Left lobe of liver (tissue), 2 donors: ENCODE measurements at places on chromosomes 1 and 21. TPM values are rescaled to one million over a fixed set of nuclear protein-coding genes. Genes with fewer than 3 reads are reported as not detected.

Gene MAP3K7CL
- 3.8 TPM for total RNA-seq

Gene CELA3B
- total RNA-seq, result 7.4 TPM

Gene TAS1R1
- 0.05 TPM for total RNA-seq

Gene CAP1
- total RNA-seq, result 98.9 TPM

Gene CHI3L2
- 0.23 TPM for total RNA-seq

Gene MEX3A
- total RNA-seq, result 1.1 TPM

Gene S100A3
- total RNA-seq, result not detected

Gene NPR1
- total RNA-seq, result 7.1 TPM

Gene EDARADD
- 0.20 TPM for total RNA-seq

Gene CNR2
- not detected for total RNA-seq

Gene LCE1C
- not detected for total RNA-seq

Gene RAB25
- total RNA-seq, result 1.7 TPM

Gene AGMAT
- total RNA-seq, result 58.0 TPM

Gene VN1R5
- not detected for total RNA-seq

Gene C1orf216
- total RNA-seq, result 2.4 TPM

Gene NBPF26
- total RNA-seq, result 13.9 TPM

Gene ICOSLG
- total RNA-seq, result 3.8 TPM

Gene ITGB2
- 13.6 TPM for total RNA-seq

Gene PROK1
- total RNA-seq, result not detected

Gene LCA5L
- total RNA-seq, result 0.68 TPM

Gene GBP6
- not detected for total RNA-seq

Gene TRIM45
- total RNA-seq, result 0.73 TPM

Gene KRTAP21-2
- not detected for total RNA-seq

Gene KANK4
- 2.4 TPM for total RNA-seq

Gene GNAT2
- total RNA-seq, result 0.25 TPM

Gene PTAFR
- total RNA-seq, result 0.70 TPM

Gene OR1C1
- not detected for total RNA-seq

Gene FAM151A
- 78.9 TPM for total RNA-seq

Gene LENEP
- total RNA-seq, result not detected

Gene ELAVL4
- total RNA-seq, result 0.18 TPM

Gene CA14
- 5.6 TPM for total RNA-seq

Gene LCE1A
- total RNA-seq, result not detected

Gene HES3
- total RNA-seq, result not detected

Gene FAM167B
- total RNA-seq, result 4.2 TPM

Gene SYNC
- total RNA-seq, result 0.45 TPM

Gene ADCY10
- total RNA-seq, result 5.5 TPM

Gene CHRM3
- 1.0 TPM for total RNA-seq

Gene RGS2
- total RNA-seq, result 3.0 TPM

Gene TRIM67
- 0.03 TPM for total RNA-seq

Gene EDN2
- total RNA-seq, result not detected

Gene ANKRD65
- total RNA-seq, result 1.0 TPM

Gene TFAP2E
- 0.13 TPM for total RNA-seq
